ENCODE measurements at places on chromosomes 2 and 18. TPM values are rescaled to one million over a fixed set of nuclear protein-coding genes. Genes with fewer than 3 reads are reported as not detected.

GMCL1 gene
- total RNA-seq = 14.5 TPM

CPO gene
- 0.24 TPM for total RNA-seq

TSPYL6 gene
- total RNA-seq = not detected

MRPL19 gene
- 60.4 TPM for total RNA-seq

CGREF1 gene
- not detected for total RNA-seq

CABLES1 gene
- 11.9 TPM for total RNA-seq

C1GALT1C1L gene
- total RNA-seq = 1.9 TPM

GCA gene
- 24.1 TPM for total RNA-seq

INPP5D gene
- total RNA-seq = 19.6 TPM

HSPE1 gene
- total RNA-seq = 1,567 TPM

ANKMY1 gene
- total RNA-seq = 18.2 TPM

NAT8 gene
- total RNA-seq = not detected

POTEF gene
- not detected for total RNA-seq

FBXO48 gene
- total RNA-seq = 0.42 TPM

HOXD12 gene
- total RNA-seq = not detected

PIEZO2 gene
- total RNA-seq = 5.4 TPM

EMILIN2 gene
- 9.5 TPM for total RNA-seq

CBLN2 gene
- 0.14 TPM for total RNA-seq

CYP27C1 gene
- total RNA-seq = 0.28 TPM

XPO1 gene
- 91.9 TPM for total RNA-seq

CDH7 gene
- not detected for total RNA-seq

KIAA2012 gene
- total RNA-seq = not detected

SLC1A4 gene
- total RNA-seq = 40.5 TPM

SOX11 gene
- total RNA-seq = under 0.01 TPM

HSBP1L1 gene
- total RNA-seq = 28.2 TPM

ARHGEF4 gene
- total RNA-seq = 2.8 TPM

GREB1 gene
- total RNA-seq = 4.3 TPM

SLC9A2 gene
- 0.30 TPM for total RNA-seq

USP37 gene
- 30.7 TPM for total RNA-seq

FABP1 gene
- 0.43 TPM for total RNA-seq

SERPINB3 gene
- total RNA-seq = not detected

SERPINB10 gene
- not detected for total RNA-seq

RGPD4 gene
- not detected for total RNA-seq

AQP12B gene
- not detected for total RNA-seq

CCDC141 gene
- total RNA-seq = 10.2 TPM

ERFE gene
- total RNA-seq = not detected

ALPG gene
- total RNA-seq = not detected

IL36RN gene
- not detected for total RNA-seq

TXNDC2 gene
- total RNA-seq = not detected

ALLC gene
- 0.72 TPM for total RNA-seq

RTP5 gene
- not detected for total RNA-seq

KLHL30 gene
- total RNA-seq = 0.27 TPM

C2orf66 gene
- 0.14 TPM for total RNA-seq

TAF4B gene
- total RNA-seq = 5.4 TPM

NEUROD1 gene
- total RNA-seq = not detected

ANKRD53 gene
- not detected for total RNA-seq

HAAO gene
- total RNA-seq = 7.5 TPM

ARHGAP25 gene
- total RNA-seq = 9.9 TPM

VWC2L gene
- not detected for total RNA-seq

OTOS gene
- total RNA-seq = not detected

HMSD gene
- total RNA-seq = not detected

GAD1 gene
- total RNA-seq = 1.5 TPM

All from adrenal gland (tissue), 19 donors.